ENCODE measurements at places on chromosomes 12 and 14. TPM values are rescaled to one million over a fixed set of nuclear protein-coding genes. Genes with fewer than 3 reads are reported as not detected.

ANO2 gene
- not detected for total RNA-seq

SMARCC2 gene
- 46.7 TPM for total RNA-seq

IL22 gene
- not detected for total RNA-seq

TAS2R46 gene
- 1.2 TPM for total RNA-seq

PPM1H gene
- total RNA-seq, result 0.17 TPM

RIC8B gene
- 9.3 TPM for total RNA-seq

MAP1LC3B2 gene
- total RNA-seq, result 0.17 TPM

ART4 gene
- total RNA-seq, result not detected

LTB4R2 gene
- total RNA-seq, result 2.7 TPM

OR6C2 gene
- not detected for total RNA-seq

SIX6 gene
- not detected for total RNA-seq

WSCD2 gene
- total RNA-seq, result not detected

CLMN gene
- total RNA-seq, result 0.16 TPM
